ENCODE measurements at places on chromosomes 3 and 15.

- DNase-seq, result no peak
These were observed 38.6 kb downstream of the BTLA start for GRCh38 chr3:112460519-112461195.

GRCh38 chr15:84648539-84648938 is 5.5 kb downstream of the WDR73 start:
- no peak for DNase-seq

DNA sequence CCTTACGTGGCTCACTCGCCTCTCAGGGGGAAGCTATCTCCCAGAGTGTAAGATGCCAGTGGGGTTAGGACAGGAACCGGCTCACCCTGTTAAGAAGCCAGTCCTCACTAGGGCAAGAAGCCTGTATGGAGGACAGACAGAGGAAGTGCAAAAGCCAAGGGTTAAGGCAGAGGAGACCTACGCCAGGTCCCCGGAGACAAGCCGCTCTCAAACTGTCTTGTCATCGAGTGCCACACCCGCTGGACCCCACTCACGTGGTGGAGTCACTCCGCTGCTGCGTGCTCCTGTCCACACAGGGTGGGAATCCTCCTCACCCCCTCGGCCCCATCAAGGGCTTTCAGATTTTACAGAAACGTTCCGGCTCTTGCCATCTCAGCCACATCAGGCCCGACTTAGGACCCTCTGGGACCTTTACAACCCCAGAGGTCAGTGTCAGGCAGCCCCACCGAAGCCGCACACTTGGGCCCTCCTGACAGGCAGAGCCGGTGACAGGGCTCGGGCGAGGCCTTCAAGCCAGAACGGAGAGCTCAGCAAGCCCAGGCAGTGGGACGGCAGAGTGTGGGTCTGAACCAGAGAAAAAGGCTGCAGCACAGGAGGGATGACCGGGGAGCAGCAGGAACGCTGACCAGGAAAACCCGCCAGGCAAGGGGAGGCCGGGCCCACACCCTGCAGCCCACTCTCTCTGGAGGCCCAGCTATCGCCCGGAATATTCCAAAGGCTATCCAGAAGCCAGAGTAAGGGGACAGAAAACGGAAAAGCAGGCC is 61.7 kb downstream of the XXYLT1 start:
- DNase-seq, result peak; percentile 49

DNA sequence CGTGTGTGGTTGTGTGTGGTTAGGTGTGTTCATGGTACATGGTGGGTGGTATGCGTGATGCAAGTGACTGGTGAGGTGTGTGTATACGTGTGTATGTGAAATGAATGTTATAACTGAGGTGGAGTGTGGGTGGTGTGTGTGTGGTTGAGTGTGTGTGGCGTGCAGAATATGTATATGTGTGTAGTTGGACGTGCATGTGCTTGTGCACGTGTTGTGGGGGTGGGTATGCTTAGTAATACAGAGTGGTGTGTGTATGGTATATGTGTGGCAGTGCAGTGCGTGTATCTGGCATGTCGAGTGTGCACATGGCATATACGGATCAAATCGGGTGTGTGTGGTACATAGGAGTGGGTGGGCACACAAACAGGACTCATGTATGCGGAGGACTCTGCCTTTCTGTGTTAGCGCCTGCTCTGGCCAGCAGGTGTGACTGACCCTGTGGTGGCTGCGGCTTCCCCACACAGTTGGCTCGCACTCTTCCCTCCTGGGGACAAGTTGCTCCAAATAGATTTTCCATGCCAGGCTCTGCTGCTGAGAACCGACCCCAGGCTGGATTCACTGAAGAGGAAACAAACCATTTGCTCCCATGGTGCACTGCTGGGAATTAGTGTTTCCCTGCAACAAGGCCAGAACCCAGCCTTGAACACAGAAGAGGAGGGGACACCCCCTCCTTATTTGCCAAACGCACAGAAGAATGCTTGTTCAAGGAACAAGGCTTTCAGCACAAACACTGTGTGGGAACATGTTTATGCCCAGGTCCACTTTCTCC is 1.2 kb upstream of the C3orf70 start:
- DNase-seq, result peak; percentile 30

DNA sequence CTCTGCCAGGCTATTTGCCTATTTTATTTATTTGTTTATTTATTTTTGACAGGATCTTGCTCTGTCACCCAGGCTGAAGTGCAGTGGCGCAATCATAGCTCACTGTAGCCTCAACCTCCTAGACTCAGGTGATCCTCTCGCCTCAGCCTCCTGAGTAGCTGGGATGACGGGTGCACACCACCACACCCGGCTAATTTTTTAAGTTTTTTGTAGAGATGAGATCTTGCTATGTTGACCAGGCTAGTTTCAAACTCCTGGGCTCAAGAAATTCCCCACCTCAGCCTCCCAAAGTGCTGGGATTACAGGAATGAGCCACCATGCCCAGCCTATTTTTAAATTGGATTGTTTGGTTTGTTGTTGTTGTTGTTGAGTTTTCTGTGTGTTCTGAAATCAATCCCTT is 5.5 kb downstream of the NDUFB5 start:
- DNase-seq, result no peak

DNA sequence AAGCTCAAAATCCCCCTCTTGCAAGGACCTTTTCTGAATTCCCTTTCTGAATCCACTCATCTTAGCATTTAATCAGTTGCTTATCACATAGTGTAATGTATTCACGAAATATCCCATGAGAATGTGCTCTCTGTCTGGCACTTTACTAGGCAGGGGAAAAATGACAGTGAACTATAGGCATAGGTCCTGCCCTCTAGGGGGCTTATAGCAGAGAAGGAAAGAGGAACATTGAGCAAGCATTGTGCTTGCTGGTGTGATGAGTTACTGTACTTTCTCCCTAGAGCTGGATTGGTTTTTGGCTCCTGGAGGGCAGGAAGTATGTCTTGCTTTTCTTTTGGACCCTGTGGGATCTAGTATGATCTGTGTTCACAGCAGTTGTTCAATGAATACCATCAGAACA is 26.5 kb downstream of the DUOX2 start:
- no peak for DNase-seq

DNA sequence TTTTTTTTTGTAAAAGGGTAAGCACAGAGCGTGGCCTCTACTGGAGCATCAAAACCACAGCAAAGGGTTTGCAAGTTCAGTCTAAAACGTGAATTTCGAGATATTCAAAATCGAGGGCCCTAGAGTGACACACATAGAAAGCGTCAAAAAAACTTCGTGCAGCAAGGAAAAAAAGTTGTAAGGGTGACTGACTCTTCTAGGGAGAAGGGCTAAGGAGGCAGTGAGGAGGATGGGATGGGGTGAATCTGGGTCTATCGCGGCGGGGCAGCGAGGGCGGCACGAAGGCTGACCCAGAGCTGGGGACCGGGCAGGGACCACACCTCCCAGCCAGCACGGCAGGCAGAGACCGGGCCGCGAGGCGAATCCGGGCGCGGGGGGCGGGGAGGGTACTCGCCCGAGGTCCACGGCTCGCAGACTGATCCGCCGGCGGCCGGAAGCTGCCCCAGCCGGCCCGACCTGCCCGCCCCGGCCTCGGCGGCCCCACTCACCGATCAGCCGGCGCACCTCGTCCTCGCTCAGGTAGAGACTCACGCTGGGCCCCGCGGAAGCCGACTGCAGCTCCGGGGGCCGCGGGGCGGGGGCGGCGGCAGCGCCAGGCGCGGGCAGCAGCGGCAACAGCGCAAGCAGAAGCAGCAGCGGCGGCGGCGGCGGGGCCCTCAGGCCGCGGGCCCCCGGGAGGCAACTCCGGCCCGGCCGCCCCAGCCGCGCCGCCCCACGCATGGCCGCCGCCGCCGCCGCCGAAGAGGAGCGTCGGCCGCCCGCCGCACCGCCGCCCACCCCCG is 533 bp downstream of the RYK start:
- peak; percentile 85 for DNase-seq

DNA sequence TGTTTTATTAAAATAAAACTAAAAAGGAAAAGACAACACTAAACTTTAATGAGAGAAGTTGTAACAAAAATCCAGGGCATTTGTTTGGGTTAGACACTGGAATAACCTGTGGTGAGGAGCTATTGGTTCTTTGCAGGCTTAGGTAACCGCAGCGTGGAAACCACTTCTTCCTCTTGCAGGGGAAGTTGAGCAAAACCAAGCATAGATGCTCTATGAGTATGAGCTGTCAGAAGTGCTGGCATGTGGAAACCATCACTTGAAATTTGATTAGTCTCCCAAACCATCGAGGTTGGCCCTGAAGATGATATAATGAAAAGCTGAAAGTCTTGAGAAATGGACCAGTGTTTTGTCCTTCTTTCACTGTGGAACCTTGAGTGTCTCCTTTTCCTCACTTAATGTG is 127.1 kb upstream of the RBMS3 start:
- DNase-seq, result no peak

DNA sequence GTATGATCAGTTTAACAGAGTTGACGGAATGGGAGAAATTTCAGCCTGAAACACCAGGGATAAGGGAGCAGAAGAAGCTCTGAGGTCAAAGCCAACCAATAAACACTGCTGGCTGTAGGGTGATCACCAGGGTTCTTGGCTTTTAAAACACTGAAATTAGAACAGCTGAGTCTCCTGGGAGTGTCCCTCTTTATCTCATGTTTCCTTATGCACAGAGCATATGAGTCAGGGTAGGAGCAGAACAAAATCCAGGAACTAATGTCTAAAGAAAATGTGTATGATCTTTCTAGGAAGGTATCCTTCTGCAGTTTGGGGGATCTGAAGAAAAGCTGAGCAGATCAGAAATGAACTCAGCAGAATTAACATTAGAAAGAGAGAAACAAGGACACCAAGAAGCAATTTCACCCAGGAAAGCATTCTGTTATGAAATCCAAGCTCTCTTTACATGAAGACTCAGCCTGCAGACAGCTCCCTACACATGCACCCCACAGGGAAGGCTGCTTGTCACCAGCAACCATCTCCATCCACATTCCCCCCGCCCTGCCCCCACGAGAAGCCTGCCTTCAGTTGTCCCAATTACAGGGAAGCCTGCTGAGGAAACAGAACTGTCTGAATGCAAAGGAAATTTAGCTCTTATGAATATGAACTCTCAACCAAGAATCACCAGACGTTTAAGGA is 469.7 kb downstream of the PDCD6IP start:
- DNase-seq, result no peak

DNA sequence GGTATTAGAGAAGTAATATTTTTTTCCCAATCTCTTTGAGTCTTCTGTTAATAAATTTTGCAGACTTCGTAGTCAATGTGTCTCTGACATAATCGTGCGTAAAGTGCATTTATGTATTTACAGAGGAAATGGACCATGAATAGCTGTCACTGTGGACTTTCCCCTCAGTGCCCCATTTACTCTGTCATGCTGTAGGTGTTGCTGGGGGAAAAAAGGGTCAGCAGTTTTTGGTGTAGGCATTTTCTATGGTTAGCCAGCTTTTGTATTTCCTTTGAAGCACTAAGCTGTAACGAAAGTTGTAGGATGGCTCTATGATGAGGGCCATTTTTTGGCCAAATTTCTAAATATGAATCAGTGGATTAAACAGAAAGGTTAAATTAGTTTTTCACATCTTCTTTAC is 598.4 kb downstream of the FGF12 start:
- no peak for DNase-seq

DNA sequence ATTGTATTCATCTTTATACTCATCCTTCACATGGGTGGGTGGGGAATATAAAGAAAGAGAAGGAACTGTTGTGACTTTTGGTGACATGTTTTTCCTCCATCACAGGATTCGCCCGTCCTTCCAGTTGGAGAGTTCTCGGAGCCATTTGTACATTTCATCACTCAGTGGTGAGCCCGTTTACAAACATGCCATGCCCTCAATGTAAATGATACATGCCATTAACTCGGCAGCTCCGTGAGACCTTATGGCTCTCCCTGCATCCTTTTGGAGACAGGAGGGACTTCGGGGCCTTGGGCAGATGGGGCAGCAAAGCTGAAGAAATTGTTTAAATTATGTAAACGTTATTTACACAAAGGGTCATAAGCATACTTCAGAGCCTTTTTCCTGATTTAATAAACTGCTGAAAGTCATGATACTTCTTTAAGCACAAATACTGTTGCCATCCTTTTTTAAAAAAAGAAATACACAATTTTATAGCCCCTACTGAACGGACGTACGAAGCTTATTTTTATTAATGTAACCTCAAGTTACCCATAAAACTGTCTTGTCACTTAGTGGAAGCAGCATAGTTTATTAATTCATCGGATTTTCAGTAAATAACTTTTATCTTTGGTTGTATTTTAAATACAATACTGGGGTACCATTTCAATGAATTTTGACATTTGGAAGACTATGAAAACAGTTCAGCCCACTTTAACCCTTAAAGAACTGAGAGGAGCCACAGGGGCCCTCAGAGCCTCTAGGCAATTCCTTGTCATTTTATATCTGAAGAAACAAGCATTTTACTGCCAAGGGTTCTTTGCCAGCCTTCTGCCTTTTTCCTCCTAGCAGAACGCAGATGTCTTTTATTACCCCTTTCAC is 55.6 kb upstream of the SKOR1 start:
- DNase-seq, result no peak

DNA sequence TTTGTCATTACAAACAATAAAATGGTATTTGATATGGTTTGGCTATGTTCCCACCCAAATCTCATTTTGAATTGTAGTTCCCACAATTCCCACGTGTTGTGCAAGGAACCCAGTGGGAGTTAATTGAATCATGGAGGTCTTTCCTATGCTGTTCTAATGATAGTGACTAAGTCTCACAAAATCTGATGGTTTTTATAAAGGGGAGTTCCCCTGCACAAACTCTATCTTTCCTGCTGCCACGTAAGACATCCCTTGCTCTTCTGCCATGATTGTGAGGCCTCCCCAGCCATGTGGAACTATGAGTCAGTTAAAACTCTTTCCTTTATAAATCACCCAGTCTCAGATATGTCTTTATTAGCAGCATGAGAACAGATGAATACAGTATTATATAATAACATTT is 15.4 kb upstream of the AADAC start:
- DNase-seq, result no peak

GRCh38 chr15:35874260-35874905 is 328.4 kb upstream of the DPH6 start:
- DNase-seq, result no peak

GRCh38 chr3:141255846-141256261 is 24.2 kb downstream of the PXYLP1 start:
- DNase-seq, result no peak

GRCh38 chr3:18252578-18252977 is 172.6 kb downstream of the SATB1 start:
- DNase-seq, result no peak

- DNase-seq, result no peak
These were observed 172.9 kb downstream of the ITPR1 start for GRCh38 chr3:4666071-4666470.

DNA sequence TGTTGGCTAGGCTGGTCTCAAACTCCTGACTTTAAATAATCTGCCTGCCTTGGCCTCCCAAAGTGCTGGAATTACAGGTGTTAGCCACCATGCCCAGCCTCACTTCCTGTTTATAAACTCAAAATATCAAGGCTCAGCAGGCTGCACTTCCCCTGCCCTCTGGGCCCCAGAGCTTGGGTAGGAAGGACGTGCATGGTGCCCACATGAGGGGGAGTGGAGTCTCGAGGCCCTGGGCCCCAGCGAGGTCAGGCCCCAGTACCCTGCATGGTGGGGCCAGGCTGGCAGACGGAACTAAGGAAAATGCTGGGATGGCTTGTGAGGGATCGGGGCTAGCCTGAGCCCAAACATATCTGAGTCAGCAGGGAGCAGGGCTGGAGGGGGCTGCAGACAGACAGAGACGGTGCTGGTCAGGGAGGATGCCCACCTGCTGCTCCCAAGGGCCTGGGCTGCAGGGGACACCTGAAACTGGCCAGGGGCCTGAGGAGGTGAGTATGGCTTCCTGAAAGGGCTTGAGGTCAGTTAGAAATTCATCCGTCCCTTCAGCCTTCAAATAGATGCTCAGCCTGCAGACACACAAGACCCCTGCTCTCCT is 5.1 kb downstream of the SPTBN5 start:
- no peak for DNase-seq
